ENCODE measurements at places on chromosomes 12 and 14. TPM values are rescaled to one million over a fixed set of nuclear protein-coding genes. Genes with fewer than 3 reads are reported as not detected.

Gene APOF
- not detected for total RNA-seq

Gene RIMBP2
- total RNA-seq = not detected

DNA sequence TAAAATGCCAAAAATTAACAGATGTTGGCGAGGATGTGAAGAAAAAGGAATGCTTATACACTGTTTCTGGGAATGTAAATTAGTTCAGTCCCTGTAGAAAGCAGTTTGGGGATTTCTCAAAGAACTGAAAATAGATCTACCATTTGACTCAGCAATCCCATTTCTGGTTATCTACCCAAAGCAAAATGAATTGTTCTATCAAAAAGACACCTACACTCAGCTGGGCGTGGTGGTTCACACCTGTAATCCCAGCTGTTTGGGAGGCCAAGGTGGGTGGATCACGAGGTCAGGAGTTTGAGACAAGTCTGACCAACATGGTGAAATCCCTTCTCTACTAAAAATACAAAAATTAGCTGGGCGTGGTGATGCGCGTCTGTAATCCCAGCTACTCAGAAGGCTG, 279.3 kb upstream of the PDE3A start:
- no peak for DNase-seq

DNA sequence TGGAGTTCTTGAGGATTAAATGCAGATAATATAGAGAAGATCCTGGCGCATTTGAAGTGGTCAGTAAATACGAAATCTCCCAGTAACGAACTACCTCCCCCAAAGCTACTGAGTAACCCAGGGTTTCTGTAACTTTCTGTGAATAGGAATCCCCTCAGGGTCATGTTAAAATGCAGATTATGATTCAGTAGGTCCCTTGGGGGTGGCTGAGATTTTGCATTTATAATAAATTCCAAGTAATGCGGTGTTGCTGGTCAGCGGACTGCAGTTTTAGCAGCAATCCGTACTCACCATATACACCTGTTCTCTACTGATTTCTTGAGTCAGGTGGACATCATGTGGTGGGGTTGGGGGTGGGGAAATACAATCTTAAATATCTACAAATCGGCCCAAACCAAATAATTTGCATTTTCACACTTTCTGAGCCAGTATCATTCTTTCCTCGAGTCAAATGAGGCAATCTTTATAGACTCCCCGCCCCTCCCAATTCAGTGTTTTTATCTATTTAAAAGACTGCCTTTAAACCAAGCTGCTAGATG, 868 bp downstream of the SPATA7 start:
- peak; percentile 36 for DNase-seq

- no peak for DNase-seq
Measured at GRCh38 chr12:102562836-102563425, 82.6 kb upstream of the IGF1 start.

GRCh38 chr12:92155733-92156132, 10.1 kb upstream of the BTG1 start:
- DNase-seq = no peak
